Thymus (tissue), 14 donors: ENCODE measurements at places on chromosomes 6 and 20.

DNA sequence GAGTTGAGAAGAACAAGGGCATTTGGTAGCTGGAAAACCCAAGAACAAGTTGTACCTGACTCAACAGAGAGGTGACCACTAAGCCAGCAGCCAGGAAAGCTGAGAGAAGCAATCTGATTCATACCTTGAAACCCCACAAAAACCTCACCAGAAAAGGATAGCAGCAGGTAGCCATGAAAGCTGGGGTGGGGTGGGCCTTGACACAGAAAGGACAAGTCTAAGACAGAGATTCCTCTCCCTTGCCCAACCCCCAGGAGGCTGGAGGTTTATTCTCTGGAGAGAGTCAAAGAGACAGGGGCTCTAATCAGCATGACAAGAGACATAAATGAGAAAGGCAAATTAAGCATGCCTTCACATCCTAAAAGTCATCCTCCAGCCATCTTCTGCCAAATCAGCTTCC is 151.7 kb upstream of the DST start:
- DNase-seq: no peak

DNA sequence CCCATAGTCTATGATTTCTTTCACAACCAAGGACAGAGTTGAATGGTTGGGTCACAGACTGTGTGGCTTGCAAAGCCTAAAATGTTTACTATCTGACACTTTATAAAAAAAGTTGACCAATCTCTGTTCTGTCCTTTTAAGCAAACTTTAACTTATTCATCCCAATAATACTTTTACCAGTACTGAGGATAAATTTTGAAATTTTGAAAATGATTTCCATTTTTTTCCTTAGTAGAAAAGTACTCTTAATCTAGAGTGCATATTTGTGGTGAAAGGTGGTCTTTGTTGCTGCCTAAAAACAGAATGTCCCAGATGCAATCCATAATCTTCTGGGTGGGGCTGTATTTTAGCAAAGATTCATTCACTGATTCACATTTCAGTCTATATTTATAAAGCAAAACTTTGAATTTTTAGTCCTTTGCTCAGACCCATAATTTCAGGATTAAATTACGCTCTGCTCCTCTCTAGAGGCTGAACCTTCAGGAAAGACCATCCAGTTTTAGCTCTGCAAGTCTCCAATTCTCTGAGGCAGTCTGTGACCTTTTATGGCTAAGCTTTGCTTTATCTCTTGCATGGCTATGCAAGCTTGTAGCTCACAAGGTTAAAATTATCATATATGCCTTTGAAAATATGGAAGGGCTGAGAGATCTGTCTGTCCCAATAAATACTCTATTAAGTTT is 573.5 kb downstream of the COL12A1 start:
- no peak for DNase-seq

DNA sequence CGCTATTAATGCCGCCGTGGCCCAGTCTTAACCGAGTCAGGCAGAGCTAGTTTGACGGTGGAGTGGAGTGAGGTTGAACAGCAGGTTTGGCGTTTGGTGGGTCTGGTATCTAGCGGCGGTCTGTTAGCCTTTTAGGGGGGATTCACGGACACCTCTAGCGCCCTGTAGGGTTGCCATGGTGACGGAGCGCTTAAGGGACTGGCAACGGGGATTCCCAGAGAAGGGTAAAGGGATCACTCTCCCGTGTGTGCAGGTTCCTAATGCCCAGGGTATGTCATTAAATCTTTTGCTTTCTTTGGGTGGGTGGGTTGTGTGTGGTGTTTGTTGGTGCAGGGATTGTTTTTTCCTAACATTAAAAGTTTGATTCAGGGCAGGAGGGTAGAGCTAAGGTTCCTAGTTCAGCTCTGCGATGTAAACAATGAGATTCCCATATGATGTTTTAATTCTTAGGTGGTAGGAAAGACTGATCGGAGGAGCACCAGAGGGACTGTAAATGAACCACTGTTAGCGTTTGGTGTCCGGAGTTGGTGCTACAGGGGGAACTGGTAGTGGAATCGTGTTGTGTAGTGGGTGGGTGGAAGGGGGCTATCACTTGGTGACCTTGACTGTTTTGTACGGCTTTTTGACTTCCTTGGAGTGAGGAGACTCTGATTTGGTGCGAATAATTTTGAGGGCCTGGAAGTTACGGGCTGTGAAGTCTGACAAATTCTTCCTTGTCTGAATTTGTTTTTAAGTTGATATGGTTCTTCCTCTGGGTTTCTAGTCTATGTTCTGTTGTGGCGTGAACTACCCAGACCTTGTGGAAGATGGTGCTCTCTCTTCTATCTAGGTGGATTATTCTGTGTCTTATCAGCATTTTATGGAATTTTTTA is 5.0 kb downstream of the BRD2 start:
- peak; percentile 46 for DNase-seq

- DNase-seq: no peak
These were observed 286.7 kb upstream of the POU3F2 start for GRCh38 chr6:98547634-98548033.

DNA sequence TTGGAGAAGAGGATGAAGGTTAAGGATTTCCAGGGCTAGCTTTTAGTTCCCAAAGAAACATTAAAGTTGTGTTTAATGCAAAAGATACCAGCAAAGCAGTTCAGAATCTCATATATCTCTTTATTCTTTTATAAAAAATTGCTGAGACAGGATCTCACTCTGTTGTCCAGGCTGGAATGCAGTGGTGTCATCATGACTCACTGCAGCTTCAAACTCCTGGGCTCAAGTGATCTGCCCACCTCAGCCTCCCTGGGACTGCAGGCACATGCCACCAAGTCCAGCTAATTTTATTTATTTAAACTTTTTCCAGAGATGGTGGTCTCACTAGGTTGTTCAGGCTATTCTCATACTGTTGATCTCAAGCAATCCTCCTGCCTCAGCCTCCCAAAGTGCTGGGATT is 41.1 kb upstream of the CAP2 start:
- DNase-seq: no peak

DNA sequence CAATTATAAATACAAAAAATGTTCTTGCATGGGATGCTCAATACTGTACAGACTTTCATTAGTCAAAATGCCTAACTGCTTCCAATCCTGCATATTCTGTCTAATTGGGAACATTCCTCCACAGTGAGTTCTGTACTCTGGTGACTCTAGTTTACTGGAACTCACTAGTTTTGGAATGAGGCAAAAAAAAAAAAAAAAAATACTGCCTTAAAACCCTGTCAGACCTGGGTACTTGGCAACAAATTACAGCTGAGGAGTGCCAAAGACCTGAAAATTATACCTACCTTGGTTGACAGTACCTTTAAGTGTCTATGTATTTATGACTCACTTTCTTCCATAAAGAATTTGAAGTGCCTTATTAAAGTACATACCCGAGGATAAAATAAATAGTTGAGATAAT is 276.7 kb downstream of the FARS2 start:
- DNase-seq: no peak

DNA sequence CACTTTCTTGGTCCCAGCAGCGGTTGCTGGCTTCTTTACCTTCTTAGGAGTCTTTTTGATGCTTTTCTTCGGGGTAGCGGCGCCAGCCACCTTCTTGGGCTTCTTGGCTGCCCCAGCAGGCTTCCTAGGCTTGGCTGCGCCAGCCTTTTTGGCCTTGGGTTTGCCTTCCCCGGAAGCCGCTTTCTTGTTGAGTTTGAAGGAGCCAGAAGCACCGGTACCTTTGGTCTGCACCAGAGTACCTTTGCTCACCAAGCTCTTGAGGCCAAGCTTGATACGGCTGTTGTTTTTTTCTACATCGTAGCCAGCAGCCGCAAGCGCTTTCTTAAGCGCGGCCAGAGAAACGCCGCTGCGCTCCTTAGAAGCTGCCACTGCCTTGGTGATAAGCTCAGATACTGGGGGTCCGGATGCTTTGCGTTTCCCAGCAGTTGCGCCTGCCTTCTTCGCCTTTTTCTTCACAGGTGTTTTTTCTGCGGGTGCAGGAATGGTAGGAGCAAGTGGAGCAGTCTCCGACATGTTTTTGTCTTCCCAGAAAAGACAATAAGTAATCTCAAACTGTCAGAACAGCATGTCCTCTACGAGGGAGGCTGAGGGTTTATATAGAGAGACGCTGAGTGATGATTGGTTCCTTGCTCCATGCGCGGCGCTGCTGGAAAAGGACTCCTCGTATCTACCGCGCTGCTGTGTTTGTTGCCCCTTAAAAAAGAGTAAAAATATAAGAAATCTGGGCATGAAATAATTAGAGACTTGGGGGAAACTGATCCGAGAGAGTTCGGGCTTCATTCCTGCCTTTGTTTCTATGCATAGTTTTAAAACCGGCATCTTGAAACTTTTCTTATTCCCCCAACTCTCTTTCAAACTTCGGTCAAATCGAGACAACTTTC is 130.3 kb upstream of the BTN3A2 start:
- peak; percentile 92 for DNase-seq

DNA sequence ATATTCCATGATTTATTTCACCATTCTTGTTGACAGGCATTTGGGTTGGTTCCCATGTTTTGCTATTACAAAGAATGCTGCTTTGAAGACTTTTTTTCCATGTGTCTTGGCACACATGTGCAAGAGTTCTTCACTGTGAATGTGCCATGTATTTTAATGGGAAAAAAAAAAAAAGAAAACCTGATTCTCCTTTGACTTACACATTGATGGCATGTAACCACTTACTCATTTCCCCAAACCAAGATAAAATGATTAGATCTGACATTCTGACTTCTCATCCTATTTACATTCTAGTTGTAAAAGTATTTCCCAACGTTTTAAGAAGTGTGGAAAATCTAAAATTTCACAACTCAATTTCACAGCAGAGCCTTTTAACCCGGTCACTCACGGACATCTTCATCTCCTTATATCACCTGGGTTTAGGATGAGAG is 4.4 kb downstream of the CAP2 start:
- no peak for DNase-seq

GRCh38 chr6:34688956-34689355 is 7.6 kb downstream of the ILRUN start:
- DNase-seq: no peak

- no peak for DNase-seq
These were observed 69.8 kb downstream of the GJA1 start for GRCh38 chr6:121505284-121505683.

DNA sequence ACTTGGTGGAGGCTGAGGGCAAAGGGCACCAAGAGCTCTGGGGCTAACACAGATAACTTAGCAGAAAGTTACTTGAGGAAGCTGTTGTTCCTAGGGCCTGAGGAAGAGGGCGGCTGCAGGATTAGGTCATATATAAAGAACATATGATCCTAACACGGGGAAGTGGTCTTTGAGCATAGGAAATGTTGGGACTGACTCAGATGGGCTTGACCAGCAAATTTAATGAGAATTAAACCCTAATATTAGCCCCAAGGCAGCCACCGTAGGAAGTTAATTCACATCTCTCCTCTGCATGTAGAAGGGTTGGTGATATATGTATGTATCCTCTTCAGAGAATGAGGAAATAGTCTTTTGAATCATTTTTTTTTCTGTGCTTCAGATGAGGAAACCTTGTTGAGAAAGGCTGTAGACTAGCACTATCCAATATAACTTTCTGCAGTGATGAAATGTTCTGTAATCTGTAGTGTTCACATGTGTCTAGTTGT is 9.2 kb upstream of the ZBTB9 start:
- DNase-seq: no peak

DNA sequence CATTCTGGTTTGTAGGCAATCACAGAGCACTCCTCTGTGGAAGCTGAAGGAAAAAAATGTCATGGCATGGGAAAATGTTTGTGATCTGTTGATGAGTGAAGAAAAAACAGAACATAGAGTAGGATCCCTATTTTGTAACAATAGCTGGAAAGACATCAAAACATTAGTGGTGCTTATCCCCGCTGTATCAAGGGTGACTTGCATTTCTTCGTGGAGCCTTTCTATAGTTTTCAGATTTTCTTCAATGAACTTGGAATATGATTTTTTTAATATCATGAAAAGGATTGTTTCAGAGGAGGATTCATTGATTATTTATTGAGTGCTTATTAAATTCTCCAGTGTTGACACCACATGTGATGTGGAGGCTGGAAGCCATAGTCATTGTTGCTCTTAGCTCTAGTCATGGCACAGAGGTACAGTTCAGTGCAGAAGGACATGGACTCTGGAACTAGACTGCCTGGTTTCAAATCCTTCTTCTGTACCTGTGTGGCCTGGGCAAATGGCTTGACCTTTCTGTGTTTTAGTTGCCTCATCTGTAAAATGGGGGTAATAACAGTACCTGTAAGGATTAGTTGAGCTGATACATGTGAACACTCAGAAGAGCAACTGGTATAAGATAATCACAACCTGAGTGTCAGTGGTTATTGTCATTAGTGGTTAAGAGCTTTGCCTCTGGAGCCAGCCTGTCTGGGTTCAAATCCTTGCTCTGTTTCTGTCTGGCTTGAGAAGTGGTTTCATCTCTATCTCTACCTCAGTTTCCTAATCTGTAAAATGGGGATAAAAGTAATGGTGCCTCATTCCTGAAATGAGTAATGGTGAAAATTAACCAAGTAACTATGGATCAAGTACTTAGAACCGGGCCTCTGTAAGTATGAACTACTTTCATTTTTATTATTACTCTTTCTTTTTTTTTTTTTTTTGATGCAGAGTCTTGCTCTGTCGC is 14.7 kb upstream of the CDKN1A start:
- DNase-seq: no peak

GRCh38 chr6:35330541-35331119 is 11.7 kb upstream of the PPARD start:
- no peak for DNase-seq

GRCh38 chr6:144578385-144579350 is 293.5 kb downstream of the UTRN start:
- no peak for DNase-seq

GRCh38 chr6:133587546-133588160 is 301.3 kb upstream of the TCF21 start:
- no peak for DNase-seq

DNA sequence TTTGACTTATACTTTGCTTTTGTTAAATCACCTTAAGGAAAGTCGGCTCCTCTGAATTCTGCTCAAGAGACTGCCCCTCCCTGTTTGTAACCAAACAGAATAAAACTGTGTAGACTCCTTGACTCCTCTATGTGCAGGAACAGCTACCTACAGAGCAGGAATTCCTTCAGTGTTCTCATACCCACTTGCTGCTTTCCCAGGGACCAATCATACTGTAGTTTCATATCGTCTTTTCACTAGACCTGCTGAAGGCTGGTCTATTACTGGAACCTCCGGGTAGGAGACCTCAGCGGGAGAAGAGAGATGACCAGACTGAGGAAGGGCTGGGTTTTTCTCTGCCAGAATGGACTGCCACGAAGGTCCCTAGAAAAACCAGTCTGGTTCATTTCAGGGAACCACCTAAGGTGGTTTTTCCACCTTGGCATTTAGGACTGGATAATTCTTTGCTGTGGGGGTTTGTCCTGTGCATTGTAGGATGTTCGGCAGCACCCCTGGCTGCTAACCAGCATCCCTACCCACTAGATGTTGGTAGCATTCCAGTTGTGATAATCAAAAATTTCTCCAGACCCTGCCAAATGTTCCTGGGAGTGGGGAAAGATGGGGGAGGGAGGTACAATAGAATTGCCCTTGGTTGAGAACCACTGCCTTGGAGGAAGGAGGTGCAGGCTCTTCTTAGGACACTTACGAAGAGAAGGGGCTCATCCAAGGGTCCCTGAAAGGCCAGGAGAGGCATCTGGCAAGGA is 80.5 kb downstream of the DNAAF9 start:
- DNase-seq: no peak

- DNase-seq: no peak
These were observed 201.3 kb upstream of the SSTR4 start for GRCh38 chr20:22833851-22834250.

- DNase-seq: no peak
These were observed 38.3 kb downstream of the NINL start for GRCh38 chr20:25547063-25547462.

GRCh38 chr6:169867751-169868191 is 116.3 kb downstream of the ERMARD start:
- DNase-seq: no peak

GRCh38 chr6:30450548-30450908 is 38.8 kb upstream of the HLA-E start:
- no peak for DNase-seq
